ENCODE measurements at places on chromosomes 6 and 20. TPM values are rescaled to one million over a fixed set of nuclear protein-coding genes. Genes with fewer than 3 reads are reported as not detected.

The TNFRSF6B gene
- not detected for total RNA-seq

The ZNF831 gene
- not detected for total RNA-seq

GRCh38 chr6:88166493-88167351, 575 bp upstream of the CNR1 start:
- no peaks in the 10 kb centered on the region for H3K36me3 ChIP-seq
- no peak overlapping the region for H3K4me3 ChIP-seq
- H3K27ac ChIP-seq = no peak overlapping the region
- DNase-seq = no peak
- H3K27me3 ChIP-seq = no peaks in the 10 kb centered on the region

DNA sequence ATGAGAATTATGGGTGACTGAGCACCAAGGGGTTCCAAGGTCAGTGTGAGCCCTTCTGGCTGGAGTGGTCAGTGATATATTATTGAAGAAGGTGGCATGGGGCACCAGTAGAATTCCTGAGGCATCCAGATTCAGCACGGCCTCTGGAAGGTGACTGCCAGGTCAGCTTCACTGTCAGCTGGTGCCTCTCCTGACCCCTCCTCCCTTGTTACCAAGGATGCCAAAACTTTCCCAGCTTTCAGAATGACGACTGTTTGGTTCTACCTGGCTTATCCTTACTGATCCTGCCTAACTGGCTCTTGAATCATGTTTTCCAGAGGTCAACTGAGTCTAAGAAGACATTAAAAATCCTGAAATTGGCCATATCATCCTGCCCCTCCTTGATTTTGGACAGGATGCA, 189.2 kb upstream of the AGPAT4 start:
- no peak for DNase-seq
- no peaks in the 10 kb centered on the region for H3K4me1 ChIP-seq

DNA sequence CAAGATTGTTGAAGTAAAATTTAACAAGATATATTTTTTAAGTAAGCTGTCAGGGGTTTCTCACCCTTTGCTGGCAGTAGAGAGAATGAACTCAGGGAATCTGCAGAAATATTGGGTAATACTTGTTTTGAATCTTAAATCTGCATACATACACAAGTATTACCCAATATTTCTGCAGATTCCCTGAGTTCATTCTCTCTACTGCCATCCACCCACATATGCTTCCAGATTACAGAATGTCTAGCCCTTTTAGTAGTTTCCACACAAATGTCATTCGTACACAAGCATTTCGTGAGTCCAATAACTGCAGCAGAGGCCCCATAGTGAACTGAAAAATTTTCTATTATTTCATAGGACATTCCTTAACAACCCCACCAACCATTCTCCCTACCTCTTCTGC, 69.6 kb upstream of the TNFRSF21 start:
- no peaks in the 10 kb centered on the region for H3K4me1 ChIP-seq
- H3K27ac ChIP-seq = no peak overlapping the region
- DNase-seq = no peak
- H3K36me3 ChIP-seq = no peaks in the 10 kb centered on the region
- no peaks in the 10 kb centered on the region for H3K27me3 ChIP-seq

DNA sequence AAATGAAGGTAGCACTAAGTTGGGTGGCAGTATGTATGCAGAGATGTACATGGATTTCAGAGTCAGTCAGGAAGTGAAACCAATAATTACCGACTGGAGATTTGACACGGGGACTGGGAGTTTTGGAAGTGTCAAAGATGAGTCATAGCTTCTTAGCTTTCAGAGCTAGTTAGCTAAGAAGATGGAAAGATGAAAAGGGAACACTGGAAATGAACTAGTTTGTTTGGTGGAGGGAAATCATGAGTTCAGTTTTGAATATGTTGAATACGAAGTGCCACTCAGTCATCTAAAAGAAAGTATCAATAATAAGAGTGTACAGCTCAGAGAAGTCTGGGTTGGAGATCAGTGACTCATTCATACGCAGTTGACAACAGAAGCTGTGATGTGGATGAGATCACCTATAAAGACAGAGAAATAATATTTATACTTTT, 7.5 kb downstream of the ESF1 start:
- H3K27me3 ChIP-seq = no peaks in the 10 kb centered on the region
- H3K27ac ChIP-seq = no peak overlapping the region
- no peak overlapping the region for H3K4me3 ChIP-seq
